GM23338 (cell line): ENCODE measurements at places on chromosomes 4 and X. TPM values are rescaled to one million over a fixed set of nuclear protein-coding genes. Genes with fewer than 3 reads are reported as not detected.

DNA sequence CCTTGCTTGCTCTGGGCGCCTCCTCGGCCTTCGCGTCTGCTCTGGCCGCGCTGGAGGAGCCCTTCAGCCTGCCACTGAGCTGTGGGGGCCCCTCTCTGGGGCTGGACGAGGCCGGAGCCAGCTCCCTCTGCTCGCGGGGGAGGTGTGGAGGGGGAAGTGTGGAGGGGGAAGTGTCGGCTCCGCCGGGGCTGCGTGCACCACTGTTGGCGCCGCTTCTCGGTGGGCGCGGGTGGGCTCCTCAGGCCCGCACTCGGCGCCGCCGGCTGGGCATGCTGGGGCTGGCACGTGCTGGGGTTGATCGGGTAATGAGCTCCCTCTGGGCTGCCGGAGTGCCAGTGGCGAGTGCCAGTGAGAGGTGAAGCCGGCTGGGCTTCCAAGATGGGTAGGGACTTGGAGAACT is 116.7 kb downstream of the CPXCR1 start:
- no peak overlapping the region for H3K4me3 ChIP-seq
- no peak for DNase-seq
- H3K27me3 ChIP-seq, result no peaks in the 10 kb centered on the region

DNA sequence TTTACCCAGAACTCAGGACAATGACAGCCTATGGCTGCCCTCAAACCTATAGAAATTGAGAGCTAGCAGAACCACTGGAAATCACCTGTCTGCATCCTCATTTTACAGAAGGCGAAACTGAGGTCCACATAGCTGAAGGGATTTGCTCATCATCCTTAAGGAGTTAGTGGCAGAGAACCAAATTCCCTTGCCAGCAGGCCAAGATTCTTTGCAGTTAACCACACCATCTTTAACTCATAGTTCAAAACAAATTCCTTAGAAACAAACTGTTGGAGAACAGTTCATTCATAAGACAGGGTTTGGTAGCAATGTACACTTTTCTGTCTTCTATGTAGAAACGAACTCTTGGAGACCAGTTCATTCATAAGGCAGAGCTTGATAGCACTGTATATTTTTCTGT is 37.9 kb upstream of the RAP2C start:
- no peak overlapping the region for H3K27ac ChIP-seq
- H3K4me1 ChIP-seq, result no peaks in the 10 kb centered on the region
- no peak overlapping the region for H3K4me3 ChIP-seq
- DNase-seq, result no peak
- H3K27me3 ChIP-seq, result no peaks in the 10 kb centered on the region

- no peak overlapping the region for H3K27ac ChIP-seq
- no peaks in the 10 kb centered on the region for H3K27me3 ChIP-seq
- H3K4me3 ChIP-seq, result no peak overlapping the region
- no peak for DNase-seq
- H3K36me3 ChIP-seq, result no peaks in the 10 kb centered on the region
Measured at GRCh38 chr4:182280436-182281111, 37.4 kb downstream of the TENM3 start.

DNA sequence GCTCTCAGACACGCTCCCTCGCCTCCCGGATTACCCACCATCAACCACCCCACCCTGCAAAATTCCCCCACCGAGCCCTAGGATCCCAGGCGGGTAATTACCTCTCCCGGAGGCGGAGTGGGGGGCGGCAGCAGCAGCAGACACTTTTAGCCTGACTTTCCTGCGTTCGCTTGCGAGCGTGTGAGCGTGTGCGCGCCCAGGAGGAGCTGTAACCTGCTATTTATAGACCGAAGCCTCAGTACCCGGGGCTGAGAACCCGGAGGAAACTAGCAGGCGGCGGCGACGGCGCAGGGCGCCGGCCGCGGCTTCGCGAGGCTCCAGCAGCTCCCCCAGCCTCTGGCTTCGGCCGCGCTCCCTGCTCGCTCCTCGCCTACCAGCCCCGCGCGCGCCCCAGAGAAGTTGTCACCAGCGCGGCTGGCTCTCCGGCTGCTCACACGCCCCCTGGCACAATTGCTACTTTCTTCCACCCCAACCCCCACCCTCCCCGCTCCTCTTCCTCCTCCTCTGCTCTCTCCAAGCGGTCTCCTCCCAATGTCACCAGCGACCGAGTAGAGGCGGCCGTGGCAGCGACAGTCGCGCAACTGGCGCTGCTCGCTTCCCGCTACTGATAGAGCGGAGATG is at the start of gene INPP4B:
INPP4B (minus strand) TSS at position 194 of the 621 bp plus-strand sequence.
- peaks cover 62% of the 10 kb centered on the region for H3K27me3 ChIP-seq
- H3K4me1 ChIP-seq, result peaks cover 6% of the 10 kb centered on the region; the same call in 1 of the 2 replicates
- no peaks in the 10 kb centered on the region for H3K36me3 ChIP-seq
- H3K4me3 ChIP-seq, result peak within 1 kb of the TSS; percentile 75
- peak; percentile 73 for DNase-seq

- no peaks in the 10 kb centered on the region for H3K27me3 ChIP-seq
- no peaks in the 10 kb centered on the region for H3K36me3 ChIP-seq
- peak; percentile 27 for DNase-seq
Measured at GRCh38 chr4:147942729-147943128, 210.8 kb downstream of the ARHGAP10 start.

GRCh38 chr4:77154761-77155499 is 2.1 kb upstream of the CCNG2 start:
- no peaks in the 10 kb centered on the region for H3K27me3 ChIP-seq
- H3K4me3 ChIP-seq, result peak overlapping the region; percentile 53

- H3K4me3 ChIP-seq, result peak within 1 kb of the TSS; percentile 90
- H3K4me1 ChIP-seq, result peaks cover 18% of the 10 kb centered on the region
- H3K36me3 ChIP-seq, result no peaks in the 10 kb centered on the region
- H3K27me3 ChIP-seq, result peaks cover 23% of the 10 kb centered on the region
- DNase-seq, result peak; percentile 76
- no peak within 1 kb of the TSS for H3K27ac ChIP-seq
Measured at GRCh38 chr4:89307446-89308160, at the start of gene GPRIN3. TSS of gene GPRIN3 (minus strand) at chr4:89307800. CDS start at chr4:89250110, 57,690 bp downstream.

DNA sequence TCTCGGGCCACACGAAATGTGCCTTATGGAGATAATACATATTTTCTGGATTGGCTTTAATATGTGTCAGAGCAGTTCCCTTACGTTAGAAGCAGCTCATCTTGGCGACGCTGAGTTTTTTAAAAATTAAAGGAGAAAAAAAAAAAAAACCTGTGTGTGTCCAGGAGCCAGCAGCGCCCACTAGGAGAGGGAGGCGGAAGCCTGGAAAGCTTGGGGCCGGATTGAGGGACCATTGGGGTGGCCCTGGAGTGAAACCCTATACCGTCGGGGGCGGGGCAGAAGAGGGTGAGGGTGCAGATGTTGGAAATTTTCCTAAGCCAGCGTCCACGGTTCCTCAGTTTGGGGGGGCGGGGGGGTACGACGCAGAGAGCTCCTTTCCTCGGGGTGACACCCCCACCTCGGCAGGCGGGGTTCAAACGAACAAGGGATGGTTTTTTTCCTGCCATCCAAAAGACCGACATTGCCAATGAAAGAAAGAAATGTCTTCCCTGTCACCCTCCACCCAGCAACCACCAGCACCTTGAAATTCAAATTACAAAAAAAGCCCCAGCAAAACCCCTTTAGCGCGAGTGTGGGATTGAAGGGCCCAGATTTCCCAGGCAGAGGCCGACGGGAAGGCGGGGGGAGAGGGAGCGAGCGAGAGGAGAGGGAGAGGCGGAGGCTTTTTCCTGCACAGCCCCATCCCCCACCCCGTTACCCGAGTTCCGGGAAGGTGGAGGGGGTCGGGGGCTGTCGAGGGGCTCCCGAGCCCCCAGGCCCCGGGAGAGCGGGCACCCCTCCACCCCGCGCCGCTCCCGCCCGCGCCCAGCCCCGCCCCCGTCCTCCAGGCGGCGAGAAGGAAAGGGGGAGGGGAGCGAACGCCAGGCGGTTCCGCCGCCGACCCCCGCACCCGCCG is 859 bp downstream of the SMARCA1 start:
- H3K4me3 ChIP-seq, result peak overlapping the region; percentile 78
- DNase-seq, result peak; percentile 76
- no peaks in the 10 kb centered on the region for H3K27me3 ChIP-seq
- H3K4me1 ChIP-seq, result no peaks in the 10 kb centered on the region
- no peaks in the 10 kb centered on the region for H3K36me3 ChIP-seq

GRCh38 chrX:6962006-6962355 is 185.5 kb upstream of the STS start:
- H3K27ac ChIP-seq, result no peak overlapping the region
- no peak overlapping the region for H3K4me3 ChIP-seq
- no peaks in the 10 kb centered on the region for H3K36me3 ChIP-seq

- H3K27me3 ChIP-seq, result no peaks in the 10 kb centered on the region
- no peaks in the 10 kb centered on the region for H3K36me3 ChIP-seq
- H3K27ac ChIP-seq, result no peak overlapping the region
- DNase-seq, result no peak
- H3K4me1 ChIP-seq, result no peaks in the 10 kb centered on the region
- no peak overlapping the region for H3K4me3 ChIP-seq
Measured at GRCh38 chr4:62342346-62342745, 1142.2 kb downstream of the ADGRL3 start.

GRCh38 chr4:110840221-110840654 is 217.4 kb upstream of the PITX2 start:
- no peaks in the 10 kb centered on the region for H3K4me1 ChIP-seq
- DNase-seq, result no peak
- no peak overlapping the region for H3K27ac ChIP-seq
- no peaks in the 10 kb centered on the region for H3K36me3 ChIP-seq
- H3K4me3 ChIP-seq, result no peak overlapping the region

- no peaks in the 10 kb centered on the region for H3K27me3 ChIP-seq
- H3K27ac ChIP-seq, result no peak overlapping the region
- DNase-seq, result no peak
- no peak overlapping the region for H3K4me3 ChIP-seq
- H3K36me3 ChIP-seq, result no peaks in the 10 kb centered on the region
- no peaks in the 10 kb centered on the region for H3K4me1 ChIP-seq
Measured at GRCh38 chrX:26414534-26414933, 198.6 kb downstream of the MAGEB5 start.

DNA sequence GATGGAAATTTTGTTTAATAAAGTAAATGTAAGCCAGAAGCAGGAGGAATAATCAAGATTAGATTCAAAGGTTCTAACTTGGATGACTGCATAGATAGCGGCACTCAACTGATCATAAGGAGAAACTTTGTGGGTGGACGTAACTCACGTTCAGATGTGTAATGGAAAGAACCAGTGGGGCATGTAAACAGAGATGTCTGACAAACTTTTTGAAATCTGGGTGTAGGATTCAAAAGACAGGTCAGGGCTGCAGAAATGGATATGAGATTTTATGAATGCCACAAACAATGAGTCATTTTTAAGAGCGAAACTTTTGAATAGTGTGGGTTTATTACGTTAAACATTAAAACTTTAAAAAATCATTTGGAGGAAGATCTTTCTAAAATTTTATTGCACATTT is 375.6 kb downstream of the GBA3 start:
- H3K27me3 ChIP-seq, result no peaks in the 10 kb centered on the region
- no peaks in the 10 kb centered on the region for H3K4me1 ChIP-seq
- no peak overlapping the region for H3K4me3 ChIP-seq
- no peak for DNase-seq
- no peaks in the 10 kb centered on the region for H3K36me3 ChIP-seq

- no peak overlapping the region for H3K4me3 ChIP-seq
- H3K36me3 ChIP-seq, result no peaks in the 10 kb centered on the region
- no peak overlapping the region for H3K27ac ChIP-seq
- peaks cover 18% of the 10 kb centered on the region for H3K4me1 ChIP-seq
- DNase-seq, result peak; percentile 68
- H3K27me3 ChIP-seq, result no peaks in the 10 kb centered on the region
Measured at GRCh38 chrX:107894038-107894437, 68.4 kb downstream of the MID2 start.

DNA sequence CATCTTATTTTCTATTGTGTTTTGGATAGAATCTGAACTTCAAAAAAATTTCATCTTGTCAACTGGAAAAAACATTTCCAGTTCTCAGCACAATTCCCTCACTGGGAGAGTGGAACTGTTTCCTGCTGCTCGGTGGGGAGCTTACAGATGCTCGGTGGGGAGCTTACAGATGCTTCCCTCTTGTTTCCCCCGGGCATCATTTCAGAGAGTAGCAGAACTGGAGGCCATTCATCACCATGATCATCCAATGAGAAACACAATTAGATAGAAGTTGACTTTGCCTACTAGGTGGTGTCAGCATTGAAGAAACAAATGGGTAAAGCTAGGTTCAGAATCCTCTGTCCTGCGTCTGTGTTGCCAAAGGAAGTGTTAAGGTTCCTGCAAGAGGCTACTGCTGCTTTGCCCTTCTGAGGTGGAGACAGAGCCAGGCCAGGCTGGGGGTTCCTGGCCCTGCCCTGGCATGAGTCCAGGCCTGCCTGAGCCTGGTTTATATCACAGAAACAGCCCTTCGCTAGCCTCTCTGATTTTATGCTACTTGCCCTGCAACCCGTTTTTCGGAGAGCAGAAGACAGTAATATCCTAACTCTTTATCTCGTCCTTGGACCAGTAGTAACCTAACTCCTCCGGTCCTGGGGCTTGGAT is 70.6 kb downstream of the TAPT1 start:
- H3K27me3 ChIP-seq, result no peaks in the 10 kb centered on the region
- H3K27ac ChIP-seq, result no peak overlapping the region

- no peaks in the 10 kb centered on the region for H3K4me1 ChIP-seq
- H3K27ac ChIP-seq, result no peak overlapping the region
- H3K27me3 ChIP-seq, result no peaks in the 10 kb centered on the region
- H3K36me3 ChIP-seq, result no peaks in the 10 kb centered on the region
Measured at GRCh38 chr4:19879330-19879729, 372.4 kb upstream of the SLIT2 start.

DNA sequence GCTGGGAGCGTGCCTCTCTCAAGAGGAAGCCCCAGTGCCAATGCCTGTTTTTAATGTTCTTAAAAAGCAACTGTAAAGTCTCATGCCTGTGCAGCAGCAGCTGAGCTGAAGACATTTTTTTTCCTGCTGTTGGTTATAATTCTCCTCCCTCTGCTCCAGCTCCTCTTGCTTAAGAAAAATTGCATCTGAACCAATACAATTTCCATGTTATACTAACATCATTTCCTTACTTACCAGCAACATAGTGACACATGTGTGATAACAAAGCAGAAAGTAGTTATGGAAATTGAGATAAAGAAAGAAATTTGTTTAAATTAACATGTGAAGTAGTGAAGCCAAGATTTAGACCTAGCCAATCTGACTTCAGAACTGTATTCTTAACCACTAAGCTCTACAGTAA is 101.4 kb downstream of the TBC1D19 start:
- H3K27ac ChIP-seq, result no peak overlapping the region
- no peaks in the 10 kb centered on the region; the same call in 1 of the 2 replicates for H3K36me3 ChIP-seq
- peaks cover 9% of the 10 kb centered on the region; the same call in 1 of the 2 replicates for H3K4me1 ChIP-seq
- no peaks in the 10 kb centered on the region for H3K27me3 ChIP-seq

Gene NUDT10
- total RNA-seq, result 35.5 and 37.3 TPM in 2 replicates

Gene FRAS1
- total RNA-seq, result 108 and 111 TPM in 2 replicates

Gene CPE
- 16.5 and 18.5 TPM in 2 replicates for total RNA-seq

Gene VEGFC
- 1.0 and 1.1 TPM in 2 replicates for total RNA-seq

Gene GABRG1
- 0.58 and 1.6 TPM in 2 replicates for total RNA-seq

Gene PIR
- total RNA-seq, result 13.1 and 21.0 TPM in 2 replicates

Gene AFP
- 0.82 and 4.0 TPM in 2 replicates for total RNA-seq

Gene PLAC8
- total RNA-seq, result 0.83 and 1.9 TPM in 2 replicates

Gene RHOXF2
- not detected in 2 replicates for total RNA-seq

Gene SMARCA1
- total RNA-seq, result 51.8 and 53.0 TPM in 2 replicates

Gene GUCY1B1
- total RNA-seq, result 4.3 TPM in 2 replicates

Gene TMSB15A
- 81.3 and 89.1 TPM in 2 replicates for total RNA-seq

Gene IDS
- 12.3 and 12.4 TPM in 2 replicates for total RNA-seq

Gene DCAF16
- total RNA-seq, result 42.8 and 46.3 TPM in 2 replicates

Gene NUDT9
- 13.6 and 22.9 TPM in 2 replicates for total RNA-seq

Gene DMP1
- not detected in 2 replicates for total RNA-seq

Gene HTT
- 62.7 and 67.7 TPM in 2 replicates for total RNA-seq

Gene SMARCA5
- total RNA-seq, result 102 and 103 TPM in 2 replicates

Gene SMIM14
- 23.3 and 29.0 TPM in 2 replicates for total RNA-seq
